SW 1271 (cell line): ENCODE measurements at places on chromosomes 7 and 10.

GRCh38 chr7:117219485-117219884 is 103.4 kb downstream of the WNT2 start:
- no peak for DNase-seq

DNA sequence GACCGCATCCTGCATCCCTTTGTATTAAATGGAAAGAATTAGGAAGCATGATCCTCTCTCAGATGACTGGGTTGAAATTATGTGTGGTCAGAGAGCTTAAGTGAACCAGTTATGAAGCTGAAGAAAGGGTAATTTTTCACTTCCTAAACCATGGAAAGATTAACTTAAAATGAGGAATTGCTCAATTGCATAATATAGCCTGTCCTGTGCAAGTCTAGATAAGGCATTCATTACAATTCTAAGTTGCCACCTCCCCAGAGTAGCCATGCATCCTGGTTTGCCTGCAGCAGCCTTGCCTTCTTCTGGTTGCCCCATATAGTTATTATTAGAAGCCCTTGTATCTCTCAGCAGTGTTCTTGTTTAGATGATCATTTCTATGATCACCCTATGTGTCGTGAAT is 45.3 kb downstream of the STARD3NL start:
- DNase-seq, result no peak

GRCh38 chr10:26857991-26858706 is 2.6 kb downstream of the ABI1 start:
- DNase-seq, result no peak

DNA sequence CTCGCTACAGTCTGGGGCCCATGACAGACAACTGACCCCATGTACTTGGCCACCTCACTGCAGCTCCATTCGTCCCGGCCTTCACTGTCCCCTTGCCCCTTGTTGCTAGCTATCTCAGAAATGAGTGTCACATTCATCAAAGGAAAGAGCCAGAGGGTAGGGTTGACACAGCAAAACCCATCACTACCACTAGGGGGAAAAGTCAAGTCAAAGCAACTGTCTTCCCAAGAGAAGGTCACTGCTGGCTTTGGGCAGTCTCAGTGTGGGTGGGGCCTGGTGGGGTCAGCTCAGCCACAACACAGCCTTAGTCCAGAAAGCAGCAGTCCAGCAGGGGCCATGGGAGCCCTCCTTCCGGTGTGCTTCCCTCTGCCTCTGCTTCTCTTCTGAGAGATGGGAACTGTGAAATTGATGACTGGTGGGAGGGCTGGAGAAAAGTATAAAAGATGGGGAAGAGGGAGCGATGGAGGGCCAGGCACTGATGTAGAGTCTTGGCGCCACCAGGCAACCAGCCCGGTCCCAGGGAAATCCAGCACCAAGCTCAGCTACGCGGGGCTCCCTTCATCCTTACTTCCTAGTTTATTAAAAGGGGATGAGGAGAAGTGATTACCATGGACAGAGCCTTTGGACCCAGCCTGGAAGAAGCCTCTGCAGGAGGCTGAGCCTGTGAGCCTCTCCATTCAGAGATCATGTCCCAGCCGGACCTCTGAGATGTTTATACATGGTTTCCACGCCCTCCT is 58.0 kb downstream of the PLXNA4 start:
- DNase-seq, result no peak

- no peak for DNase-seq
Measured at GRCh38 chr10:117071286-117072050, 66.5 kb upstream of the SHTN1 start.
